ENCODE measurements at places on chromosomes 6 and 20.

DNA sequence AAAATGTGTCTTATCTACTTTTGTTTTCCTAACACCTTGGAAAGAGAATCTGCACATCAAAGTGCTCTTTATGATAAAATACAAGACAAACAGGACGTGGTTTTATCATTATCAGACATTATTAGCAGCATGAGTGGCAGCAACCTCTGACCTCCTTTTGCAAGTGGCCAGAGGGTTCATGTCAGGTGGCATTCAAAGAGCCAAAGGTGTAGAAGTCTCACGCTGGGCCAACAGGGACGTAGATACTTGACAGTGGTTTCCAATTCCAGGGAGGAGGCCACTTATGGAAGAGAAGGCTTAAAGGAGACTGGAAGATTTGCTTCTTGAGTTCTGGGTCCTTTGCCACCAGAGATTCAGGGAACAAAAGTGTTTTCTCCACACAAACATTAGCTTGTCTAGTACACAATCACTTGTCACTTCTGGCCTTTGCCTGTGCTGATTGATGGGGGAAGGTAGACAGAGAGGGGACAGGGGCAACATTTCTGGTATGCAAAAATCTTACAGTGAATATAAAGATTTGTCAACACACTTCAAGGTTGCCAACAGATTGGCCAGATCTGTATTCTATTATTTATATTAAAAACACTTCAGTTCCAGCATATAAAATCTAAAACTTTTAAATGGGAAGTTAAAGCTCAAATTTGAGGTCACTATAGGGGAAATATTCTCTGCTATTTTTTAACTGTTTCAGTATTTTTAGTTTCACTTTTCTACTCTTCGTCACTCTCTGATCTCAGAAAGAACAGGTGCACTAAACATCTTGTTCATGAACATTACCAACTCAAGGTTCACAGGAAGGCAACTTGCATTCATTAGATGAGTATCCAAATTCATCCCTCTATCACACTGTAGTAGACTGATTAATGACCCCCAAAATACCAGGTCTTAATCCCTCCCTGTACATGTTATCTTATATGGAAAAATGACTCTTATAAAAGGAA, 52.1 kb upstream of the FBXO30 start:
- no peak for DNase-seq

DNA sequence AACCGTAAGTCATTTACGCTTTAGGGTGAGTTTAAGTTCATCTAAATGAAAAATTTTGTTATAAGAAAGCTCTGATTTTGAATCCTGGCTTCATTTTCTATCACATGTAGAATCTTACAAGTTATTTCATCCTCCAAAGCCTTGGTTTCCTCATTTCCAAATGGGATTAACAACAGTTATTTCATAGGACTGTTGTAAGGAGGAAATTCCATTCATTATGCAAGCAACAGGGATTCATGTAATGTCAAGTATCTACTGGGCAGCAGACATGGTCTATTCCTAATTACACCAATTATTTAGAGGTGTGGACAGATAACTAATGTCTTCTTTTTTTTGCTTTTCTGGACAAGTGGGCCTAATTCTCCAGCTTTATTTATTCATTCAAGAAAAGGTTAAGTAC, 154.0 kb downstream of the PDSS2 start:
- no peak for DNase-seq

DNA sequence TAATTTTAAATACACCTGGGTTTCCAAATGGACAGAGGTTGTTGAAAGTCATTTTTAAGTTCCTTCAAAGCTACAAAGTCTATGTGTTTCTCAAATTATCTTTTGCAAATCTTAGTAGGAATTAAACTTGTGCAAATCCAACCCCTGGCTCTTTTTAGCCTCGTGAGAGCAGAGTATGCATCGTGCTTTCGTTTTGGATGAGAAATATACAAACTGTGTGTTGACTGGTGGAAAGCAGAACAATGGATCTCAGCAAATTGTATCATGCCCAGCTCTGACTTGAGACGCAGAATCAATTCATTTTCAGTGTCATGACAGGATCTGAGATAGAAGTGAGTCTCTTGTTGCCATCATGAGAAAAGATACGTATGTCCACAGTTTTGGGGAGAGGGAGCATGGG, 542.4 kb upstream of the FLRT3 start:
- no peak for DNase-seq

DNA sequence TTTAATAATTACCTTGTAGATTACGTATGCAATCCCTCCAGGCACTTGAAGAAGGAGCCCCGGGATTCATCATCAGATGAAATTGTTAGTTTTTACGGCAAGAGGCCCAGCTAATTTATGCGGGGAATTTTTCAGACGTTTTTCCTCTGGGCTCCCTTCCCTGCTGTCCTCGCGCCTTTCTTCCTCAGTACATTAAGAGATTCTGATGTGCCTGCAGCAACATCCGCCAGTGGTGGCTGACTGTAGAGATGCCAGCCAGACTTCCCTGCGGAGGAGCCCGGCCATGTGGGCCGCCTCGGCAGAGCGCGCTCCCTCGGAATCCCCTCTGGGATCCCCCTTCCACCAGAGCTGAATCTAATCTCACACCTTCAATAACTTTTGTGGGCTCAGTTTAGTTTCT, 46.4 kb upstream of the POU3F2 start:
- no peak for DNase-seq

GRCh38 chr6:106890447-106890846, 84.1 kb downstream of the CD24 start:
- no peak for DNase-seq

Measured in stimulated activated CD8-positive, alpha-beta memory T cell treated with anti-CD3 and anti-CD28 coated beads, Interleukin-4, amount 100 ng/mL, for 1 hour (primary cell).